Mesothelial cell of epicardium (in vitro differentiated cells): ENCODE measurements at places on chromosomes 2 and 18.

DNA sequence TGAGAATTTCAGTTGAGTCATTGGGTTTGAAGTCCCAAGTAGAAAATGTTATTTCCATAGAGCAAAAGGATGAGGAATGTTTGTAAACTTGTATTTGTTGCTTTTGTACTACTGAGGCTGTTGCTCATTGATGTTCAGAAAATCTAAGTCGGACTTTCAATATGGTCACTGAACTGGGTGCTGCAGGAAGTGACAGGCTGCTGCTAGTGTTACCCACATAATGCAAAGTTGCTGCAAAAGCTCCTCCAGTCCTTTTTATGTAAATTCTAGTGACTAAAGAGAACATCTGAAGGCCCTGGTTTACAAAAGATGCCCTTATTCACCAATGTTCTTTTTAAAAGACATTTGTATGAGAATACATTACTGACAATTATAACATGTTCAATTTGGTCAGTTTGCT, 131.1 kb upstream of the FAM98A start:
- DNase-seq = no peak

- DNase-seq = no peak
Observed at GRCh38 chr2:153766415-153766814, 105.3 kb upstream of the GALNT13 start.

DNA sequence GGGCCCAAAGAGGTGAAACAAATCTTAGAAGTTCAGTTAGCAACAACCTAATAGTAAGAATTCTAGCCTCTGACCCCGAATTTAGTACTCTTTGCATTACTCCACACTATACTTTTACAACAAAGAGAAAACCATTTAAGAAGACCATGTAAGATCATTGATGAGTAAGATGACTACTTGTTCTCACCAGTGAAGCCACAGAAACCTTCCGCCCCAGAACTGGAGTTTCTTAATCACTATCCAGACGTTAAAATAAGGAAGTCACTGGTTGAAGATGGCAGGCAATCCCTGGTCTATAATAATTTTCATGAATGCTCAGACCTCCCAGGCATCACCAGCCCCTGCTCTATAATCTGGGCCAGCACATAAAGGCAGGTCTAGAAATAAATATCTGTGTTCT, 95.0 kb downstream of the TMEM163 start:
- DNase-seq = no peak

- DNase-seq = no peak
Observed at GRCh38 chr18:68507781-68508180, 207.1 kb downstream of the TMX3 start.

- no peak for DNase-seq
Observed at GRCh38 chr18:32460171-32460731, 10.4 kb downstream of the GAREM1 start.

DNA sequence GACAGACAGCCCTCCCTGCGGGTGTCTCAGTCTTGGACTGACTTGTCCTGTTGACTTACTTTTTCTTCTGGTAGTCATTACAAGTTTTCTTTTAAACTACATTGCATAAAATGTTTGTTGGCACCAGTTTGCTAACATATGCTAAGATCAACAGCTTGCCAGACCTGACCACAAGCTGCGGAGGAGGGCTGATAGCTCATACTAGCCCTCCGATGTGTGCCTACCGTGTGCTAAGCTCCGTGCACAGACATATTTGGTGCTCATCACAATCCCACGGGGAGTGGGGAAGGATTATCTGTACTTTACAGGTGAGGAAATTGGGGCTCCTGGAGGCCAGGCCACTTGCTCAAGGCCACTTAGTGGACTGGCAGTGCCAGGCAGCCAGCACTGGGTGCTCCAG, 72.8 kb upstream of the YPEL5 start:
- no peak for DNase-seq

- no peak for DNase-seq
Observed at GRCh38 chr2:112182581-112183034, 44.4 kb downstream of the FBLN7 start.

- no peak for DNase-seq
Observed at GRCh38 chr18:43876286-43876685, 599.0 kb upstream of the SYT4 start.

GRCh38 chr2:55236992-55237543, 4.6 kb downstream of the RPS27A start:
- no peak for DNase-seq

DNA sequence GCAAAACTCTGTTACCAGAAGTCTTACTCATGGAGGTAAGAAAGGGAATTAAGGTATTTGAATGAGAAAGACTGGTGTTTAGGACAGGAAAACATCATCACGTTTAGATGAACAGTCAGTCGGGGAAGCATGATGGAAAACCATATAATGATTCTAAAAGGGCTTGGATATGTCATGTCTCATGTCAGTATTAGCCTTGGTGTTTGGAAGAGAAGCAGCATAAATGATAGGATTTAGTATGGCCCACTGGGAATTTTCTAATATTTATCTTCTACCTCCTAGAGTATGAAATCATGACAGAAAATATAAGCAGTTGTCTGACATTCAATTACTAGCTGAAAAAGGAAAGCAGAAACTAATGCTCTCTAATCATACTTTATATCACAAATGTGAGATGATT, 1643.6 kb upstream of the CELF4 start:
- no peak for DNase-seq

DNA sequence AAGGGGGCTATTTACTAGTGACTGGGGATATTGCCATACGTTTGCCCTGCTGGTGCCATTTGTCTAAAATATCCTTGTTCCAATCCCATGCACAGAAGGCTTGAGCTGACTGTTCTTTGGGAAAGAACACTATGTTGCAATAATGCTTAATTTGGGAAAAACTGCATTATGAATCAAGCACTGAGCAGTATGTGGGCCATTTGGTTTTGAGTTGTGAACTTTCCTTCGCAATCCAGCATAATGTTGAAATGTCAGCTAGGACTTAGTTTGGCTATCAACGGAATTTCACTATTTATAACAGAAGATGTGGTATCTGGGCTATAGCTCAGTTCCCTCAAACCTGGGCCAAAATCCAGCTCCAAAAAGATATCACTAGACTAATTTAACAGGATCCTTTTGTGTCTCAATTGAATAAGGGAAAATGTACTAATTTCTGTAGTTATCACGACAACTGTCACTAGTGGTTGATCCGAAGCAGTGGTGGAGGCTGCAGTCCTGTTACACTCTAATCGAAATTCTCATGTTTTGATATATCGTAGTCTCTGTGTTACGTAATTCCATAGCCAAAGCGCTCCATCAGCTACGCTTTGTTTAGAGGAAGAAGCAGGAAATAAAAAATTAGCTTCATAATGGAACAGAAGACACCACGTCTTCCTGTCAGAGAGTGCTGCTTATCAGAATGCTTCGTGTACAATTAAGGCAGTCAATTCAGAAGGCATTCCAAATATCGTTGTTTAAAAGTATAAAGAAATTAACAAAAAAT, 686.8 kb upstream of the SALL3 start:
- no peak for DNase-seq

- no peak for DNase-seq
Observed at GRCh38 chr2:224405841-224406370, 4.0 kb upstream of the FAM124B start.

DNA sequence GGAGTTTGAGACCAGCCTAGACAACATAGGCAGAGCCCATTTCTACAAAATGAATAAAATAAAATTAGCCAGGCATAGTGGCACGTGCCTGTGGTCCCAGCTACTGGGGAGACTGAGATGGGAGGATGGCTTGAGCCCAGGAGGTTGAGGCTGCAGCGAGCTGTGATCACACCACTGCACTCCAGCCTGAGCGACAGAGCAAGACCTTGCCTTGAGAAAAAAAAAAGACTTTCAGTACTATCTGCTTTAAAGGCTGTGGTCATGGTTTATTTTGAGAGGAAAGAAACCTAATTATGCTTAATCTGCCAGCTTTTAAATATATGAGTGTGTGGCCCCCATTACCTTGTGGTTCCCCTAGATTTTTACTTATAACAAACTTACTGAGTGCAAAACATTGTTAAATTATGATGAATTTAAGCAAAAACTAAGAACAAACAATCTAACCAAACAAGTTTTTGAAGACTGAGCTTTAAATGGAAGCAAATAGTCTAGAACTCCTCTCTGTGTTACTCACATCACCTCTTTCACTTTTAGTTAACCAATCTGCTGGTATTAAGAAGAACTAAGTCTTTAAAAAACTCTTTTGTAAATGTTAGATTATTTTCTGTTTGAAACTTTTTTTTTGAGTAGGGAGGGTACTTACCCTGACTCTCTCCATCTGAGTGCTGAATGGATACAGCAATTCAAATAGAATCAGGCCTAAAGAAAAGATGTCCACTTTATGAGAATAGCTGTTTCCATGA, 65.4 kb downstream of the EIF2AK3 start:
- no peak for DNase-seq

- no peak for DNase-seq
Observed at GRCh38 chr18:2964361-2965010, 48.5 kb downstream of the LPIN2 start.

DNA sequence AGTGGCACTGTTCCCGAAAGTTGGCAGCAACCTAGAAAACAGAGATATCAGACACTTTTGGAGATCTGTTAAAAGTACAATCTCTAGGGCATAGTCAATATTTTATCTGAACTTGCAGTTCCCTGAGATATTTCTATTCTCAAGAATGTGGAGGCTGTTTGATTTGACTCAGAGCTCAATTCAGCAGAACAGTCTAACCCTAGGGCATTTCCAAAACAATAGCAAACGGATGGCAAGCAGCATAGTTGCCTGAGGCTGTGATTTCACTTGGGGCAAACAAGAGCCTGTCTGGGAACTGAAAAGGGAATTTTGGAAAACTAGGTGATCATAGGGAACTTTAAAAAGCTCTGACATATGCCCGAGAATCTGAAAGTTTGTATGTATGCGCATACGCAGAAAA, 772.8 kb upstream of the LRRTM1 start:
- no peak for DNase-seq

DNA sequence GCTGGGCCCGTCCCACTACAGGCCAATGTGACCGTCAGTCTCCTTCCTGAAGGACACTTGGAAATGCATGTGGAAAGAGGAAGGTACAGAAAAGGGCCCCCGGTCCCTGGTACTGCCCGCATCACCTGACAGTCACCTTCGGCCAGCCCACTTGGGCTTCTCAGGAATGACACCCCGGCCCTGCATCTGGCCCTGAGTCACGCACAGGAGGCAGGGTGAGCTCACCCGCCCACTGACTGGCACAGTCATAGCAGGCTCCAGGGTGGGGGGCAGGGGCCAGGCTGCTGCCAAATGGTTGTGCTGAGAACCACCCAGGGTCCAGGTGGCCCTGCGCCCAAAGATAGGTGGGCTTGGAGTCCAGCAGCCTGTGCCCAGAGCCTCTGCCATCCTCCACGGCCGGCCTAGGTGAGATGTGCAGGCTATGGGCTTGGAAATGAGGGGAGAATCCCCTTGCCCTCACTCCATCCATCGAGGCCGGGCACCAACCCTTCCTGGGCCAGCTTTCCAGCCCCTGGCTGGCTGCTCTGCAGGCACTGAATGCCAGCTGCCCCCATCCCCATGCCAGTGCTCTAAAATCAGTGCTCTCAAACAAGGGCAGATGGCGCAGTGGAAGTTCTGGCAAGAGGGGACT, 14.1 kb downstream of the EMX1 start:
- no peak for DNase-seq

- DNase-seq = no peak
Observed at GRCh38 chr2:232741294-232741693, 35.1 kb downstream of the KCNJ13 start.

- no peak for DNase-seq
Observed at GRCh38 chr2:172806996-172807395, 71.4 kb downstream of the RAPGEF4 start.

- DNase-seq = no peak
Observed at GRCh38 chr18:39057423-39058064, 1491.9 kb upstream of the CELF4 start.

DNA sequence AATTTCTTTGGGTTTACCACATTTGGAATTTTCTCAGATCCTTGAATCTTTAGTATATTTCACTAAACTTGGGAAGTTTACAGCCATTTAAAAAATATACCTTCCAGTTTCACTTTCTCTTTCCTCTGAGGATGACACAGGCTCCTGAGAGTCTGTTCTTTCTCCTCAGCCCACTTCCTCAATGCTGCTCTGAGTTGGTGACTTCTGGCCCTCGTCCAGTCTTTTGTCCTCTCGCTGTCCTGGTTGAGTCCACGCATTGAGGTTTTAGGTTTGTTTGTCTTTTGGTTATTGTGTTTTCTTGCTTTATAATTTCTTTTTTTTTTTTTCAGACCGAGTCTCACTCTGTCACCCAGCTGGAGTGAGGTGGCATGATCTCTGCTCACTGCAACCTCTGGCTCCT, 40.7 kb upstream of the GALR1 start:
- DNase-seq = no peak

- no peak for DNase-seq
Observed at GRCh38 chr2:25618676-25619075, 54.7 kb downstream of the DTNB start.

- DNase-seq = no peak
Observed at GRCh38 chr2:233857511-233858141, 3.3 kb upstream of the HJURP start.

GRCh38 chr2:239471011-239471792, 70.4 kb upstream of the HDAC4 start:
- no peak for DNase-seq

GRCh38 chr2:179771791-179772190, 89.6 kb downstream of the ZNF385B start:
- no peak for DNase-seq

- DNase-seq = peak; percentile 33
Observed at GRCh38 chr2:71455741-71456569, 2.6 kb downstream of the DYSF start.

GRCh38 chr18:8705238-8705960, at the start of gene MTCL1:
Gene MTCL1, plus strand, starts transcription at chr18:8705556. Its CDS starts 105 bp downstream, at chr18:8705661.
- no peak for DNase-seq

- no peak for DNase-seq
Observed at GRCh38 chr2:211170843-211171242, 614.4 kb downstream of the CPS1 start.

DNA sequence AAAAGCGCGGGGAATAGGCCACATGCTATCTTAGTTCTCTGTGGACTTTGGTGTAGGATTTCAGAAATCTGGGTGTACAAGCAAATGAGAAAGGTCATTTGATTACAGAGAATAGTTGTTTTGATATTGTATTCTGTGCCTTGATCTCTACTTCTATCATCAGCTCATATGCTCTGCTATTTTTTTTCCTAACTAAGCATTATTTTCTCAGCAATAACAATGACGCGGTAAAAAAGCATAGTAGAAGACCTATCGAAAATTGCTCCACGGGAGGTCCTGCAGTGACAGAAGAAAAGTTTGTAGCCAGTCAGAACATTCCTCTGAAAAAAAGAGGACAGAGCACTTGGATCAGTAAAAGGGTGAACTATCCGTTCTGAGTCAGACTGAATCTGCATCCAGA, 2.8 kb upstream of the SETBP1 start:
- DNase-seq = no peak

DNA sequence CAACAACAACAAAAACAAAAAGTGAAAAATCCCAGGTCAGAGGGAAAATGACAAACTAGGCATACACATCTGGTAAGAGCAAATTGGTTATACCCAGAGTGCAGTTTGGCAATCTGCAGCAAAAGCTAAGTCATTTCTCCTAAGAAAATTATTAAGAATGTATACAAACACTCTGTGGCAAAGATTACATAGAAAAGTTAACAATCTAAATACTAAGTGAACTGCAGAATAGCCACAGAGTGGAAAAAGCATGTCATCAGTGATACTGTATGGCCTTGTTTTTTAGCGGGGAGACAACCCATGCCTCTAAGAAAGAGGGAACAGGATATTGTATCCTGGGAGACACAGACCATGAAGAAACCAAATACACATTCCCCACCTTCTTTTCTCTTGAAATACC, 136.0 kb upstream of the ITGB6 start:
- DNase-seq = no peak

- DNase-seq = no peak
Observed at GRCh38 chr2:233140077-233140585, 80.0 kb downstream of the INPP5D start.
